Fibroblast of lung (primary cell): ENCODE measurements at places on chromosomes 4 and X.

DNA sequence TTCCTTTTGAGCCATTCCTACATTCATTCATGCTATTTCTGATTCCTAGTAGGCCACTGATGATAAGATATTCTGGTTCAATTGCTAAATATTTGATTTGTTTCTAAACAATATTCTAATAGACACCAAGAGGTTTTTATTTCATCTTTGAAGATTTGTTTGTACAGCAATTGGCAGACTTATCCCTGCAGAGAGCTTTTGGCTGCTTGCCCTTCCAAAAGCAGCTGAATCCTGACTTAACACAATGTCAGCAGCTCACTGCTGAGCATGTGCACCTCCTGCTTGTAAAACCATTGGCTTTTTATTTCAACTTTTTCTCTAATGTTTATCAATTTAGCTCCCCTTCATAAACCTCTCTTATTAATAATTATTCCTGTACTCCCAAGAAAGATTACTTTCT is 45.3 kb downstream of the MMRN1 start:
- peak; percentile 26 for DNase-seq

- no peak for DNase-seq
Observed at GRCh38 chrX:130772776-130773143, 130.2 kb downstream of the ENOX2 start.

DNA sequence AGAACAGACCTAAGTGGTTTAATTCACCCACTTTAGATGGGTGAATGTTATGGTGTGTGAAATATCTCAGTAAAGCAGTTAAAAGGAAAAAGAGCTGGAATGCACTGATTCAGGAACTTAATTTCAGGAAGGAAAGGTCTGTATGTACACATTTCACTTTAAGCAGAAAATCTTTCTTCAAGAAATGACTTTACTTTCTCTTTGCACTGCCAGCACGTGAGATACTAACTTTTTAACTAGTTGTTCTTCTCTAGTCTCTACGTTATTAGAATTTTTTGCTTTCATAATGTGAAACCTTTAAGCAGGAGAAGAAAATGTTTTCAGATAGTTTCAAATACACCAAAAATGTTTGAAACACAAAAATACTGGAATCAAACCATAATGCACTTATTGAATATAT is 18.8 kb downstream of the C4orf46 start:
- DNase-seq = no peak

DNA sequence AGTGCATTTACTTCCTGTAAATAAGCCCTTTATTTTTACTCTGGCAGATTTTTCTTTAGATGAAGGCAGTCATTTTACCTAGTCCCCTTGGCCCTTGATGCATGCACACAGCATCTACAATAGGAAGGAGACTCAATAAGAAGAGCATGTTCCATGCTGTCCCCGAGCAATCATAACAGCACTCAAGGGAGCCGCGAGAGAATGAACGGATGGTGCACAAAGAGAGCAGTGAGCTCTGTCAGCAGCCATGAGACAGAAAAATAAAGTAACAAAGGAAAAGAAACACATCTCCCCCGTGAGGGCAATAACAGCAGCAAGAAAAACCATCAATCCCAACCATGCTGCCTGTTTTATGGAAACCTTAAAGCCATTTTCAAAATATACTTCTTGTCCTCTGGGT is 11.9 kb downstream of the SMIM31 start:
- DNase-seq = no peak

DNA sequence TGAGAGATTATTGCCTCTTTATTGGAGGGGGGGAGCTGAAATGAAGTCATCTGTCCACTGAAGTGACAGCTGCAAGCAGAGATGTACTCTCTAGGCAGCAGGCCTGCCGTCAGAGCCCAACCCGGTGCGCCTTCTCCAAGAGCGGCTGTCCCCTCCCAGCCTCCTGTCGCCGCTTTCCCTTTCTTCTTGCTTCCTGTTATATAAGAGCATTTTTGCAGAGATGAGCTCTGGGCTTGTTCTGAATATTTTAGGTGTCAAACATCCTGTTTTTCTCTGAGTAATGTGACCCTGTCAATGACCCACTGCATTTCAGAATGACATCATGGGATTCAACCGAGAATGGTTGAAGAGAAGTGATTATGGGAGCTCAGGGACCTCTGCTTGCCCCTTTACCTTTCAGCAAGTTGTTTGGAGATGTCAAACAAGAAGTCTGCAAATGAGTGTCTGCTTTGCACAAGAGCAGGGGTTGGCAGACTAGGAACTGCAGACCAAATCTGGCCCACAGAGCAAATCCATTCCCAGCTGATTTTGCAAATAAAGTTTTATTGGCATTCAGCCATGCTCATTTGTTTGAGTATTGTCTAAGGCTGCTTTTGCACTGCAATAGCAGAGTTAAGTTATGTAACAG is 79.9 kb downstream of the SLC9A6 start:
- peak; percentile 65 for DNase-seq

- DNase-seq = no peak
Observed at GRCh38 chr4:183183906-183184535, 85.0 kb downstream of the WWC2 start.

GRCh38 chr4:82851885-82852750 is 38.8 kb downstream of the SEC31A start:
- DNase-seq = peak; percentile 14

DNA sequence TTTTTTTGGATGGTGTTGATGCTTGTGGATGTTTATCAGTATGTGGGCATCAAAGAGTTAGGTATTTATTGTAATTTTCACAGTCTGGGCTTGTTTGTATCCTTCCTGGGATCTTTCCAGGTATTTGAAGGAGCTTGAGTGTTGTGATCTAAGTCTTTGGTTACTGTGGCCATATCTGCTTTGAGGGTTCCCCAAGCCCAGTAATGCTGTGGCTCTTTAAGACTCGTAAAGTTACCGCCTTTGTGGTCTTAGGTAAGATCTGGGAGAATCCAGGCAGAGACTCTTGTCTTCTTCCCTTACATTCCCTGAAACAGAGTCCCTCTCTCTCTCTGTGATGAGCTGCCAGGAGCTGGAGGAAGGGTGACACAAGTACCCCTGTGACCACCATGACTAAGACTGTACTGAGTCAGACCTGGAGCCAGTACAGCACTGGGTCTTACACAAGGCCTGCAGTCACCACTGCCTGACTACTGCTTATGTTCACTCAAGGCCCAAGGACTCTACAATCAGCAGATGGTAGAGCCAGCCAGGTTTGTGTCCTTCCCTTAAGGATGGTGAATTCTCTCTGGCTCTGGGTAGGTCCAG is 62.2 kb downstream of the FMR1NB start:
- peak; percentile 13 for DNase-seq

GRCh38 chrX:38636949-38637819 is 75.8 kb downstream of the TSPAN7 start:
- DNase-seq = no peak

- DNase-seq = no peak
Observed at GRCh38 chrX:154142950-154143745, 895 bp upstream of the OPN1LW start.

DNA sequence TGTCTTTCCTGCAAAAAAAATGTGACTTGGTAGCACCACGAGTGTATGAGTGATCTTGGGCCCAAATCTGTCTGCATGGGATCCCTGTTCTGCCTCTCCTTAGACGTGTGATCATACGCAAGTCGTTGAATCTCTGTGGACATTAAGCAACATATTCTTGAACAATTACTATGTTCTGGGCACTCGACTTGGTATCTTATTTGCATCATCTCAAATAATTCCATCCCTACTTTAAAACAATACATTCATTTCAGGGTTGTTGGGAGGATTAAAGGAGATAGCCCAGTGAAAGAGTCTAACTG is 145.4 kb upstream of the CPEB2 start:
- no peak for DNase-seq

DNA sequence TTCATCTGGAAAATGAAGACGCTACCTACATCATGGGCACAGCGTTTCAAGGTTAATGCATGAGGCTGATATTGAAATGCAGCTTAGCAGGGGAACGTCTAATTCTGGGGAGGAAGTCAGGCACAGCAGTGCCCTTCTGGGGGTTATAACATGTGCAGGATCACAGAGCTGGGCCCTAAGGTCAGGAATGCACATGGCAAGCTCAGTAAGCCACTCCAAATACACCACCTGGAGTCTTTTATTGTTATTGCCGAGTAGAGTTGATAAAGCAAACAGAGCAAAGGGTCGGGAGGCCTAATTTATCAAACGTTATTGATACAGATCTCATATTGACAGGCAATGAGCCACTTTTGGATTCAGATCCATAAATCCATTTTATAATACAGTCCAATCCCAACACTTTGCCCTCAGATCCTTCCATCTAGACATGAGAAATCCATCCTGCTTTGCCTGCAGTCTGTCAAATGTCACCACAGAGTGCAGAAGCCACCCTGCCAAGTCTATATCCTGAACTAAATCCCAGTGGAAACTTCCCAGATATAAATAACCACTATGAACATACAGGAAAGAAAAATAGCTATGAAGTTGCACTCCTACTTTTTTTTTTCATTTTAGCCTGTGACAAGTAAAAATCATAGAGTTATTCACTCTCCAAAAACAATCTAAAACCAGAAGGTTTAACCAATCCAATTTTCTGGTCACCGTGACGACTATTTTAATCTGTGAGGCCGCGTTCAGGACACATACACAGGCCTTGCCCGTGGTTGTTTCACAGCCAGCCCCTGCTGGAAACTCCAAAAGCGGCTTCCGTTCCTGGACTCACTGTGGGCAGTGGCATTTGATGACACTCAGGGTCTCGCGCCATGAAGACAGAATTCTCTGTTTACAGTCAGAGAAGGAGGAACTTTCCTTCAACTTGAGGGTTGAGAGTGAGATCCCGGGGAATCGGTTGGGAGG is 335.4 kb downstream of the DHX15 start:
- DNase-seq = no peak

- no peak for DNase-seq
Observed at GRCh38 chr4:67436742-67437141, 108.6 kb downstream of the CENPC start.

GRCh38 chr4:7333801-7334421 is 100.8 kb downstream of the PSAPL1 start:
- no peak for DNase-seq

DNA sequence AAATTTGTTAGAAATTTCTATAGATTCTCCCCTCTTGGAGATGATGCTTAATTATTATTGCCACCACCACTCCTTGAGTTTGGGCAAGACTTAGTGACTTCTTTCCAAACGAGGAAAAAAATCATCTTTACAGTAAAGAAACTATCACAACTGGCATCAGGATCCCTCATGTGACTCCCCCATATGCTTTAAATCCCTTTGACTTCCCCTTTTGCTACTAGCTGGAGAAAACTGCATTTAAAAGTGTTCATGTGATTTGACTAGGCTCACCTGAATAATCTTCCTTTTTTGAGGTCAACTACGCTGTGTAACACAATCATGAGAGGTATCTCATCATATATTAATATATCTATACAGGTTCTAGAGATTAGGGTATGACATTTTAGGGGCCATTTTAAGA is 30.3 kb upstream of the ENOX2 start:
- DNase-seq = no peak

DNA sequence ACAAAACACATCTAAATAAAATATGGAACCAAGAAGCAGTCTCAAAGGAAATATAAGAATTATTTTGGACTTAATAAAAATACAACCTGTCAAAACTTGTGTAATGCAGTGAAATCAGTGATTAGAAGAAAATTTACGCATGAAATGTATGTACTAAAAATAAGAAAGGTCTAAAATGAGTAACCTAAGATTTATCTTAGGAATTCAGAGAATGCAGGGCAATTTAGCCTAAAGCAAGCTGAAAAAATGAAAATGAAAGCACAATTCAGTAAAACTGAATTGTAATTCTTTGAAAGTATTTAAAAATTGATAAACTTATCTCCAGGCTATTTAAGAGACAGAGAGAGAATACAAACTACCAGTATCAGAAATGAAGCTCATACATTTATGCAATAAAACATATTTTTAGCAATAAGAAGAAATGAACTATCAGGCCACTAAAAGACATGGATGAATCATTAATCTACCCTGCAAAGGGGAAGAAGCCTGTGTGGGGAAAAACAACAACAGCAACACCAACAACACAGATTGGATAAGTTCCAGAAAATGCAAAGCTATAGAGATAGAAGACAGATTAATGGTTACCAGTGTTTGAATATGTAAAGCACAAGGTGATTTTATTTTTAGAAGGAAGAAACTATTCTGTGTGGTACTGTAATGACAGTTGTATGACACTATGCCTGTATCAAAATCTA is 442.0 kb upstream of the ADGRL3 start:
- peak; percentile 12 for DNase-seq

GRCh38 chrX:42714981-42715700 is 62.8 kb downstream of the PPP1R2C start:
- DNase-seq = peak; percentile 14

- DNase-seq = no peak
Observed at GRCh38 chrX:135914404-135914803, 20.9 kb downstream of the SAGE1 start.

- DNase-seq = peak; percentile 67
Observed at GRCh38 chrX:9885150-9885549, 82.0 kb upstream of the CLDN34 start.

GRCh38 chrX:17024886-17025285 is 78.4 kb downstream of the REPS2 start:
- DNase-seq = no peak

DNA sequence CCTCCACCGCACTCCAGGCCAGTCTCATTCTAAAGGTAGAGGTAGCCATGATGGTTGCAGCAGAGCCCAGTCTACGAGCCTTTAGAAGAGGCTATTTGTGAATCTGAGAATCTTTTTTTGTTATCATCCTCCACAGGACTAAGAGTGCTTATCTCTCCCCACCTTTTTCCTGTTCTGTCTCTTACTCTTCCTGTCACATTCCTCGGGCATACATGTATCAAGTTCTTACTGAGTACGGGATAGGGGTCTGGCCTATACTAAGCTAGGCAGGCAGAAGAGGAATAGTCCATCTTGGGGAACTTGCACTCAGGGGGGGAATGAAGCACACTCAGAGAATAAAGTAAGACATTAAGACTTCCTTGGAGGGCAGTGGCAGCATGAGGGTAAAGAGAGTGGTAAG is 25.7 kb downstream of the LAS1L start:
- DNase-seq = no peak

GRCh38 chr4:4837316-4837715 is 22.1 kb upstream of the MSX1 start:
- peak; percentile 25 for DNase-seq

GRCh38 chr4:82213485-82214417 is 160.0 kb downstream of the HNRNPD start:
- DNase-seq = no peak

- DNase-seq = no peak
Observed at GRCh38 chrX:125492439-125492838, 172.8 kb downstream of the TEX13C start.

DNA sequence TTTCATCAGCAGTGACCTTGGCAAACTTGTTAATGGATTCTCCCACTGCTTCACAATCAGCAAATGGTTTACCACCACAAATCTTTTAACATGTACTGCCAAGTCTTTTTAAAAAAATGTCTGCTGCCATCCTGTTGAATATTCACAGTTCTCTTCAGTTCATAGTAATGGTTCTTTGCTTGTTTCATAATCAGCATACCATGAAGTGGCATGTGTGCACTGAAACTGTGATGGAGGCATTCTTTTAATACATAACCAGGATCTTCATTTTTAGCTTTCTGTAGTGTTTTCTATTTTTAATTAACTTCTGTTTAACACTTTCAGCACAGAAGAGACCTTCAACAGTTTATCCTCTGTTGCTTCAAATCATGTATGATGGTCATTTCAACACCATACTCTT is 230.1 kb upstream of the ARSJ start:
- no peak for DNase-seq

GRCh38 chr4:88893961-88894360 is 163.0 kb downstream of the FAM13A start:
- DNase-seq = peak; percentile 7
